Left renal cortex interstitium (tissue), 4 donors: ENCODE measurements at places on chromosomes 2 and 18. TPM values are rescaled to one million over a fixed set of nuclear protein-coding genes. Genes with fewer than 3 reads are reported as not detected.

GRCh38 chr18:62672600-62672999 is 42.7 kb upstream of the PHLPP1 start:
- no peak for DNase-seq

DNA sequence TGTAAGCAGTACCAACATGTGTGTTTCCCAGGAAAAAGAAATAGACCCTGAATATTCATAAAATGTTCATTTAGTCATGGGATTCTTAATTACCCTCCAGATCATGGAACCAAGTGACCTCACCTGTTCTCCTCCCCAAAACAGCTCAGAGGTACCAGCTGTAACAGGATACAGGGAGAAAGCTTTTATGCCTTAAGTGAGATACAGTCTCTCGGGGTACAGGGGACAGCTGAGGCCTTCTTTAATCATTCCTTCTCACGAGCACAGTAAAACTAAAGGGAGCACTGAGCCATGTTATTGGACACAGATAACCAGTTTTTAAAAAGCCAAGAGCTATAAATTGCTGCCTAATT is 16.6 kb downstream of the EPHA4 start:
- DNase-seq = no peak

DNA sequence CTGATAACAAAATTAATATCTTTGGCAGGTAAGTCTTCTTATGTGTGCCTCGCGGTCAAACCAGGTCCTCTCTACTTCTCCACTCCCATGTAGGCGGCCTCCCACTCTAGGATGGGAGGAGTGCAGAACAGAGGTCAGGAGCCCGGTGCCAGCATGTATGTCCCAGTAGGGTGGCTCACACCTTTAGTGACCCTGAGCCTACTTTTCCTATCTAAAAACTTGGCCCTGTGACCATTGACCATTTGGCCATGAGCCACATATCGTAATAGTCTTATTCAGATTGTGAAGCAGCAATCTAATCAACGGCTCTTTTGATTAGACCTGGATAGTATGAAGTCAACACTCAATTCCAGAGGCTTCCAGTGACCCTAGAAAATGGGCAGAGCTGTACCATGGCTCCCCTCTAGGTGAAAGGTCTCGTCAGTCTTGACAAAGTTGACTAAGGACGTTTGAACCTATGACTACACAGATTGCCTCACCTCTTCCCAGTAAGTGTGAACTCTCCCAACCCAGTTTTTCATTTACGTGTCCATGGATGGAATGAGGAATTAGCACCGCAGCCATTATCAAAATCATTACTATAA is 17.1 kb upstream of the FABP1 start:
- no peak for DNase-seq

DNA sequence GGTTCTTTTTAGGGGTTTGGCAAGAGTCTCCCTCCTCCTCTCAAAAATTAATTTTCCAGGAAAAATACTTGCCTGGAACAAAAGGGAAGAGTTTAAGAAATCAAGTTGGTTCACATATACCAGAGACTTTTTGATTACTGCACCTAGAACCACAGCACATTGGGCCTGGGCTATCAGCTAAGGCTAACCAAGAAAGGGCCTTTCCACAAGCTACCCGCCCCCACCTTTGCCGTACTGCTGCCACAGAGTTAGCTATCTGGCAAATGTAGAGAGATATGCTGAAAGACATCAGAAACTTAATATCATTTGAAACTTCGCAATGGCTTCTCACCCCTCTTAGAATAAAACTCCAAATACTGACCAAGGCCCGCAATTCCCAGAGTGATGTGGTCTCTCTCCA is 76.9 kb downstream of the AAK1 start:
- no peak for DNase-seq

DNA sequence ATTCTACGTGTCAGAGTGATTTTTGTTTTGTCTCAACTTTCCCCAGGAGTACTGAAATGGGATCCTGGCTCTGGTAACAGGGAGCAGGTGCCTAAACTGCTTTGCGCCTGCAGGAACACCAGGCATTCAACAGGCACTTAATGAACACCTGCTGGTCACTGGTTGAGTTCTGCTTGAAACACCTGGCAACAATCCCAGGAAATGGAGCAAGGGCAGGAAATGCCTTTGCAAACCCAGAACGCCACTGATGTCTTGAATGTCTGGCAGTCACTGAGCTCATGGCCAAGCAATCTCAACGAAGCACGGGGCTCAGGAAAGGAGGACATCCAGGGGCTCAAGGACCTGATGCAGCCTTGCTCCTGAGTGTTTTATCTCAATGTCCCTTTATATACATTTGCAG is 360.0 kb upstream of the RAB6C start:
- no peak for DNase-seq

Gene SPR
- polyA plus RNA-seq = 10.5 TPM

DNA sequence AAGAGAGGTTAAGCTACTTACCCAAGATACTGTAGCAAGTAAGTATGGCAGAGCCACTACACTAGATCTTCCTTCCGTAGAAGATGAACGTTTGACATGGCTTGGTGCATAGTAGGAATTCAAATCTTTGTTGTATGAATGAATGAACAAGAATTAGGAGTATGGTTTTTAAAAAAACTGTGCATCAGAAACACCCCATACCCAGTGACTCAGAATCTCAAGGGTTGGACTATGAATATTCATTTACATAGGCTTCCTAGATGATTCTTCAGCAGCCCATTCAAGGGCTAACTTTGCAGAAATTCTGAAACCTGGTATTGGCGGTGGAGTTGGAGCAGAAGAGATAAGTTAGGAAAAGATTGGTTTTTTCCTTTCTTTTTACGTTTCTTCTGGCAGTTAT is 5.4 kb downstream of the ACTR3 start:
- no peak for DNase-seq

Gene L3MBTL4
- polyA plus RNA-seq = 5.1 TPM

GRCh38 chr2:78127424-78127823 is 605.2 kb upstream of the LRRTM4 start:
- DNase-seq = no peak

GRCh38 chr2:137156221-137156844 is 391.0 kb downstream of the THSD7B start:
- DNase-seq = no peak

DNA sequence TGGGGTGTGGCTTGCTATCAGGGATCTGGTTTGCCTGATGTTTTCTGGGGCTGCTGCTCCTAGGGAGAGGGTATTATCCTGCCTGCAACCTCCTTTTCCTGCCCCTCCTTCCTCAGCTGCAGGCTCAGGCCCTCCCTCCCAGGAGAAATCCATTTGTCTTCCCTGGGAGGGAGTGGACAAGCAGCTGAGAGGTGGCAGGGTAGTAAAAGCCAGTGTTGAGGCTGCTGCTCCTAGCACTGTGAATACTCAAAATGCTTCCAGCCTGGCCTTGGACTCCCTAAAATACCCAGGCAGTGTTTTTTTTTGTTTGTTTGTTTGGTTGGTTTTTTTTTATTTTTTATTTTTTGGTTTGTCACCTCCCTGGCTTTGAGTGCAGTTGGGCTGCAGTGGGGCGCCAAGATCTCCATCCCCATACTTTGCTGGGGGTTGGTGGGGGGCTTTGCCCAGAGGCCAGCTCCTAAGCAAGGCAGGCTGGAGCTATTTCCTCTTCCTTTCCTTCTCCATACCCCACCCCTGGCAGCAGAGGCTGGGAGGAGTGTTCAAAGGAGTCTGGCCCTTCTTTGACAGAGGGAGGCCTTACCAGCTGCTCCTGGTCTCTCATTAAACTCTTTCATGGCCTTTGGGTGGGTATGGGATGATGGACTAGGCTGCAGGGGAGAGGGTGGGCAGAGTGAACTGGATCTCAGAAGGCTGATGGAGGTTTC is 13.6 kb downstream of the HOXD3 start:
- no peak for DNase-seq

Gene RAPGEF4
- polyA plus RNA-seq = 11.4 TPM

GRCh38 chr2:235638541-235639427 is 144.9 kb downstream of the AGAP1 start:
- no peak for DNase-seq

GRCh38 chr2:143205106-143205764 is 76.0 kb downstream of the ARHGAP15 start:
- no peak for DNase-seq

GRCh38 chr2:118459426-118459825 is 371.2 kb downstream of the INSIG2 start:
- DNase-seq = no peak

GRCh38 chr2:203631068-203631757 is 75.2 kb upstream of the CD28 start:
- no peak for DNase-seq

Gene KYNU
- 5.4 TPM for polyA plus RNA-seq

Gene VPS54
- 42.8 TPM for polyA plus RNA-seq

DNA sequence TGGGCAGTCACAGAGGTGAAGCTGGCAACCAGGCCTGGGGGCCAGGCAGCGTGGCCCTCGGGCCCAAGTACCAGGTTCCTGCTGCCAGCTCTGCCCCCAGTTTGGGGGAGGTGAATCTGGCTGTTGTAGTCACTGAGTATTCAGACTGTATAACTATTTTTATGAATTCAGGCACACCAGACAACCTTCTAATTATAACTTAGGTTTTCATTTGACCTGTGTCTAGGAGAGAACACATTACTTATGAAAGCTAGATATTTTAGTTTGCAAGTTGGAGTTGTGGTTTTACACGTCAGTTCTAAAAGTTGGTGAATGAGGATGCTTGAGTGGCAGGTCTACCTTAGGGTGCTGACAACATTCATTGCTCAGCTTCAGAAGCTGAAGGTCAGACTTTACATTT is 71.7 kb downstream of the LIMS1 start:
- no peak for DNase-seq

GRCh38 chr2:96730212-96730611 is 9.7 kb downstream of the LMAN2L start:
- DNase-seq = no peak

Gene SLC16A14
- polyA plus RNA-seq = 6.8 TPM

GRCh38 chr2:116717832-116718231 is 1096.7 kb upstream of the DDX18 start:
- DNase-seq = no peak

Gene RUFY4
- polyA plus RNA-seq = 0.27 TPM

DNA sequence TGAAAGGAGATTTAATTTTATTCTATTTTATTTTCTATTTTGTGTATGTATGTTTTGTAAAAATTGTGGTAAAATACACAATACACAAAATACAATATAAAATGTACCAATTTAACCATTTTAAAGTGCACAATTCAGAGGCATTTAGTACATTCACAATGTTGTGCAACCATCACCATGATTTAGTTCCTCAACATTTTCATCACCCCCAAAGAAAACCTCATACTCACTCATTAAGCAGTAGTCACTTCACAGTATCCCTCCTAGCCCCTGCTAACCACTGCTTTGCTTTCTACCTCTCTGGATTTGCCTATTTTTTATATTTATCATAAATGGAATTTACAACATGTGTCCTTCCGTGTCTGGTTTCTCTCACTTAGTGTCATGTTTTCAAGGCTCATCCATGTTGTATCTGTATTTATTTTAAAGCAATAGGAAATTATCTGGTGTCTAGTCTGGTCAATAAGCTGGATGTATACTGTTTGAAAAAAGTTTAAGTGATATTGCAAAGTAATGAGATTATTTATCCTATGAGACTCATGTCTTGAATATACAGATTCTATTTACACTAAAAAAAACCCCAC is 77.9 kb upstream of the GLS start:
- DNase-seq = no peak

DNA sequence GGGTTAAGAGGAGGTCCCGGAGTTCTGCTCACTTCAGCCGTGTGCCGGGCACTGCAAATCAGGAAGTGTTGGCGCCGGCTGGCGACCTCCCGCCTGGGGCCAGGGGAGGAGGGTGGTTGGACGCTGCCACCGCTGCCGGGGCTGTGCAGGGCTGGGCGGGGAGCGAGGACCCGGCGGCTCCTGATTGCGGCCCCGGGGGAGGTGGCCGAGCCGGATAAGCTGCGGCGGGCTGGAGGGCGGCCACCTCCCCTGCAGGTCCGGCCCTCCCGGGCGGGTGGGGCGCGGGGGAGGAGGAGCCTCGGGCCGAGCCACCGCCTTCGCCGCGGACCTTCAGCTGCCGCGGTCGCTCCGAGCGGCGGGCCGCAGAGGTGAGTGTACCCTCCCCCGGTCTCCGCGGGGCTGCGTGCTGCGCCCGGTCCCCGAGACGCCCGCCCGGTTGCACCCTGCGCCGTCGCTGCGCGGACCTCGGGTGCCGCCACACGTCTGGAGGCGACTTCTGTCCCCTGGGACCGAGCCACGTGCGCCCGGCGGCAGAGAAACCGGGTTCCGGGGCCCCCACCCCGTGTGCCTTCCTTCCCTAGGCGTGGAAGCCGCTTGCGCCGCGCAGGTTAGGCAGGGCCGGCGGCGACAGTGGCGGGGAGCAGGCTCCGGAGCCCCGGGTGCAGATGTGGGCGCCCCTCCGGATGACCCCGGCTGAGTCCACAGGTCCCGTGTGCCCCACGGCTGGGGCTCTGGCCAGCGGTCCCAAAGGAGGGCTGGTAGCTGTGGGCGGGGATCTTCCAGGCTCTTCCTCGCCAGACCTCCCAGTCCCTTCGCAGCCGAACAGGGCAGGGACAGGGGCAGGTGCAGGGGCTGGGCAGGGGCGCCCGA is at the start of gene STEAP3:
STEAP3 (plus strand) TSS at position 314 of the 870 bp plus-strand sequence. CDS start 7,179 bp downstream, outside the sequence.
- peak; percentile 15 for DNase-seq
